NCI-H460 (cell line): ENCODE measurements at places on chromosomes 3 and 15.

DNA sequence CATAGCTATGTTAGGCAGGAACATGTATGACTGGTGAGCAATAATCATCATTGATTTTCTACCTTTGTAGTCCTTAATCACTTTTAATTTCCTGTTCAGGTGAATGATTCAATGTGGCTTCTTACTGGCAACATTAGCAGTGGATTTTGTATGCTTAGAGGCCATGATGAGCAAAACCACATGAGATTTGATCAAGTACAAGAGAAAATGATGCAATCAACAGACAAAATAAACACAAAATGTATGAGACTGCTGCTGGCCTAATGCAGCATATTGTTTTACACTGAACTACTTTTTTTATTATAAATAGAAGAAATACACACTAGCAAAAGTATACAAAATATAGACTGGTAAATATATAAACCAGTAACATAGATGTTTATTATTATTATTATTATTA lies 47.5 kb upstream of the SI start:
- DNase-seq = no peak

- DNase-seq = no peak
Observed at GRCh38 chr3:110859336-110859735, 212.3 kb upstream of the NECTIN3 start.

GRCh38 chr3:129690406-129690805 lies 83.9 kb upstream of the PLXND1 start:
- peak; percentile 53 for DNase-seq

- no peak for DNase-seq
Observed at GRCh38 chr3:197339841-197340520, 41.6 kb upstream of the DLG1 start.

DNA sequence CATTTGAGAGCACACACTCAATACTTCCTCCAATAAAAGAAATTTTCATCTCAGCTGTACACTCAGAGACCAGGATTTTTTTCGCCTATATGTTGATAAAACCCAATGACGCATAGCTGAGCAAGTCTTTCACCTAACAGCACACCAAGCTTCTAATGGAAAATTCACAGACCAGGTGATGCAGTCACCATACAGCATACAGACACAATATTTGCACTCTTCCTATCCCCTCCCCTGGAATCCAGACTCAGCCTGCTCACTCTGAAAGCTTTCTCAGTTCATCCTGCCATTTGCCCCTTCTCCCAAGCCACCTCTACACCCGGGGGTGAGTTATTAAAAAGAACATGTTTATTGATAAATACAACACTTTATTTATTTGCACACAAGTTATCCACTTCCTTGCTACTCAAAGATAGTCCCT lies 1.7 kb downstream of the TBC1D5 start:
- DNase-seq = peak; percentile 39

GRCh38 chr3:109445210-109445609 lies 107.9 kb upstream of the DPPA4 start:
- DNase-seq = no peak

DNA sequence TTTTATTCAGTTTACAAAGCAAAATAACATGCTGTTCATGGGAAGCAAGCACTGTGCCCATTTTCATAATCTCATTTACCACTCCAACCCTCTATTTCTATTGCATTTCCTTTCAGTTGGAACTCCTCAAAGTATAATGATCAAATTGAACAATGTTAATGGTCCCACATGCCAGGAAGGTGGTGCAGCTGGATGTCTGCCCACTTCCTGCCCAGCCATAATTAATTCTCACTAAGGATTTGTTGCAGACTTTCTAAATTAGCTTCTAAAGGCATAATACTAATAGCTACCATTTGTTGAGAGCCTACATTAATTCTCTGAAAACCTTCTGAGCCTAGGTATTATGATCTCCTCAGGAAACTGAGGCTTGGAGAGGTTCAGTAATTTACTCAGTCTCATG lies 316.1 kb upstream of the TPM1 start:
- no peak for DNase-seq

DNA sequence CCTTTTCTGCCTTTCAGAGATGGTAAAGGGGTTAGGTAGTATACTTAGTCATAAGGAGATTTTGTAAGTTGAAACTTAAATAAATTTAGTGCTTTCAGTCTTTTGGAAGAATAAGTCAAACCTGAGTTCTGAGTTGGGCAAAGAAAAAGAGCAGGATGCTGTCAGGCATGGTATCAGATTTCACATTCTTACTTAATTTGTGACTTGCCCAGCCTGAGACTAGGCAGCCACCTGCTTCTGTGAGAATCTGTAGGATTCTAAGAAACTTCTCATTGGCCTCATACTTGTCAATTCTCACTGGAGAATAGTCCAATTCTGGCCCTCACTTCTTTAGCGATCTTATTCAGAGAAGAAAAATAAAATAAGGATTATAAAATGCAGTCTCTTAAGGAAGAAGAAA lies 577.5 kb downstream of the DIPK2A start:
- DNase-seq = no peak

DNA sequence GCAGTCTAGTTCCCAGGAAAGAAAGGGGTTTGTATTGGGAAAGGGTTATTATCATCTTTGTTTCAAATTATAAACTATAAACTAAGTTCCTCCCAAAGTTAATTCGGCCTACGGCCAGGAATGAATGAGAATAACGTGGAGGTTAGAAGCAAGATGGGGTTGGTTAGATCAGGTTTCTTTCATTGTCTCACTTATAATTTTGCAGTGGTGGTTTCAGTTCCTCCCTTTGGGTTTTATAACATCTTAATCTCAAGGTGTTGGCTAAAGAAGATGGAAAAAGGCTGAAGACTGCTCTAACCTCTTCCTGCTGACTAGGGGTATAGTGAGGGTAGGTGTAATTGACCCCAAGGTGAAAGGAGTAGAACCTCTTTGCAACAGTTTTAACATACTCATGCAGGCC lies 1050.7 kb downstream of the OTOL1 start:
- DNase-seq = no peak

DNA sequence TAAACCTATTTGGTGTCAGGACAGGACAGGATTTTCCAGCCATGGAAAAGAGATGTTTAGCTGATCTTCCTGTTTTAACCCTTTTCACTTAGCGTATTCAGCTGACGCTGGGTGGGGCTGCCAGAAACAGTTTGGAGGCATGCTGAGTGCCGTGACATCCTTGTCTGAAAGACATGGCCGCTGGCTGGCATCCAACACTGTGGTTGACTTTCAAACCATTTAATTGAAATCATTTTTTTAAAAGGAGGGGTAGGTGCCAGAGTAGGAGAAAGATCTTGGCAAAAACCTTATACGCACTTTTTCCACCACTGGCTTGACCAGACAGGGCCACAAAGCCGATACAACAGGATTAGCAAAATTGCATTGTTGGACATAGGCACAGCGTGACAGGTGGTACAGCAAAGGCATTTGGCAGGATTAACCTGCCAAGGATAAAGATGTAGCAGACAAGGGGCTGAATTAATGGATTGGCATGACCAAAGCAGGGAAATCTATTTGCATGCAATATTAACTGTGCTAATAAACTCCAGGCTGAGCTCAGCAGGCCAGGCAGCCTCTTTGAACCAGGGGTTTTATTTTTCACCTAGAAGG lies 131.8 kb upstream of the TOPAZ1 start:
- no peak for DNase-seq

DNA sequence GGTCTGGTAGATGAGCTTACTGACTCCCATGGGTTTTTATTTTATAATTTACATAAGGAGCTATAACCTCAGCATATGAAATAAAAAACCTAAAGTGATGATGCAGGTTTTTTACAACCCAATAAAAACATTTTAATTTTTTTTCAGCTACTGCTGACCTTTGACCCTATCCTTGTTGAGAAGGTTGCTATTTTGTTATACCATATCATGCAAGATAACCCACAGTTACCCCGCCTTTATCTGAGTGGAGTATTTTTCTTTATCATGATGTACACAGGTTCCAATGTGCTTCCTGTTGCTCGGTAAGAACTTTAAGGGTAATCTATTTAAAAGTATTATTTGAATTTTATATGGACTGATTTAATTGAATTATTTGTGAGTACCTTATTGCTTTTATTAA lies 70.8 kb downstream of the DNAJC13 start:
- DNase-seq = no peak
